Esophagus squamous epithelium (tissue), 5 donors: ENCODE measurements at places on chromosomes 1 and 21.

- no peak for DNase-seq
Measured at GRCh38 chr21:36624105-36624504, 74.8 kb upstream of the SIM2 start.

DNA sequence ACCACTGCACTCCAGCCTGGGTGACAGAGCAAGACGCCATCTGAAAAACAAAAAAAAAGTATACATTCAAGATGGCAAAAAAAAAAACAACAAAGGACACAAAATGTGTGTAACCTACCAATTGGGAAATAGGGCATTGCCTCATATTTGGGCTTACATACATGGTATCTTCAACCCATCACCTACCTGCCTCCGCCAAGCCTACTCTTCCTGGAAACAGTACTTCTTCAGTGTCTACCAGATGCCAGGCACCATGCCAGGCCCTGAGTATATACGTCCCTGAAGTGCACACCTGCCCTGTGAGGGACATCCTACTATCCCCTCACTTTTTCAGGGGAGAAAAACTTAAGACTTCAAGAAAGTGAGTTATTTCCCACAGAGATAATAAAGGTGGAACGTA lies 160.2 kb downstream of the TOMM20 start:
- no peak for DNase-seq

- DNase-seq, result no peak
Measured at GRCh38 chr1:184051485-184052193, at the start of gene TSEN15. TSS of gene TSEN15 (plus strand) at chr1:184051730. CDS start at chr1:184051756, 26 bp downstream.

GRCh38 chr21:38937844-38938243 lies 132.1 kb downstream of the ETS2 start:
- no peak for DNase-seq

DNA sequence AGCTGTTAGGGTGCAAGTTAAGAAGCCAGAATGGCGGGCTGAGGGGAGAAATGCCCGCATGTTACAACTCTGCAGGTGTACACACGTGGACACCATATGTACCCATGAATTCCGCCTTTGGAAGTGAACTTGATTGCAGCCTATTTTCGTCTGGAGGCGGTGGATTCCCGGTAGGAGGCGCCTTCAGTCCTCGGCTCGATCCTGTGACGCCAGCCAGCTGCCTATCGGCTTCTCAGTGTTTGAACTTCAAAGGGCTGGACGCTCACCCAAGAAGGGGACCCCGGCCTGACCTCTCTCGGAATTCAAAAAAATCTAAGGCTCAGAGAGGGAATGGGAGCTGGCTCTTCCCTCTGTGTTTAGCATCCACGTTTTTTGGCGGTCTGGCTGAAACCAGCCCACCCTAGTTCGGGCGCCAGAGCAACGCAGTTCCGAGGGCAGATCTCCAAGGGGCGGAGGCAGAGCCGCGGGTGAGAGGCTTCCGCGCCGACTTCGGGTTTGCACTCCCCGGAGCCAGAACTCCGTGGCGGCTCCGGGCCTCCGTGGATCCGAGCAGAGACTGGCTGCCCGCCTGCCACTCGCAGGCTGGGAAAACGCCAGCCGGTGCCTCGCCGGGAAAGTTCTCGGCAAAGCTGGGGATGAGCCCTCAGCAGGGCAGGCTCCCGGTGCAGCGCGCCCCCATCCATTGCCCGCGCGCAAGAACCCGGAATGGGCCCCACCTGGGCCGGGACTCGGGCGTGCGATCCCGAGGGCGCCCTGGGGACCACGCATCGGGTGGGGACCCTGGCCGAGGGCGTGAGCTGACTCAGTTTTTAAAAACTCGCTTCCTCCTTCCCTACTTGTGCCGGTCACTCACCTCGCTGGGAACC lies 996 bp upstream of the TMEM51 start:
- DNase-seq, result no peak

DNA sequence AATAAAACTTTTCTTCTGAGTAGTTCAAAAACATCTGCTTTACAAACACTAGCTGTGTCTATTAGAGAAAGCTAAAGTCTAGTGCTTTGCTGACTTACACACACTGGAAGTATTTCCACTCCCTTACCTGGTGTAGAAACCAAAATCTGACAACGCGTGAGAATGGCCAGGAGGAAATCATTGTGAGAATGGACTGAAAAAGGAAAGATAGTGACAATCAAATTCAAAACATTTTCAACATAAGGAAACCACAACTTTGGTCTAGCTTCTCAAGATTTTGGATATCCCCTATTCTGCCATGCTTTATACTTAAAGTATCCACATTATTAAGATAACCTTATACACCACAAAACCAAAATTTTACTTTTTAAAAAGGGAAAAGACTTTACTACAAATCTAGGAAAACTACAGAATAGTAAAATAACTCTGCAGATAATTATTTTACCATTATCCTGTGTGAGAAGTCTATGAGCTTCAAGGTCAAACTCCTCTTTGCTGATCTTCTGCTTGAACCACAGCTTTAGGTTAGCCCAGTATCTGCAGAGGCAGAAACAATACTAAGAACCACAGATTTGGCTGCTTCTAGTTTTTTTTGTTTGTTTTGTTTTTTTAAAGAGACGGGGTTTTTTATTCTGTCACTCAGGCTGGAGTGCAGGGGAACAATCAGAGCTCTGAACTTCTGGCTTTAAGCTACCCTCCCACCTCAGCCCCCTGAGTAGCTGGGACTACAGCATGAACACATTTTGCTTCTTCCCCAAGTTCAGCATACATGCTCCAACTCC lies 6.6 kb downstream of the TADA1 start:
- DNase-seq, result no peak

GRCh38 chr1:17861685-17862084 lies 106.6 kb downstream of the ACTL8 start:
- DNase-seq, result no peak

GRCh38 chr1:197314682-197315081 lies 46.6 kb downstream of the CRB1 start:
- no peak for DNase-seq

DNA sequence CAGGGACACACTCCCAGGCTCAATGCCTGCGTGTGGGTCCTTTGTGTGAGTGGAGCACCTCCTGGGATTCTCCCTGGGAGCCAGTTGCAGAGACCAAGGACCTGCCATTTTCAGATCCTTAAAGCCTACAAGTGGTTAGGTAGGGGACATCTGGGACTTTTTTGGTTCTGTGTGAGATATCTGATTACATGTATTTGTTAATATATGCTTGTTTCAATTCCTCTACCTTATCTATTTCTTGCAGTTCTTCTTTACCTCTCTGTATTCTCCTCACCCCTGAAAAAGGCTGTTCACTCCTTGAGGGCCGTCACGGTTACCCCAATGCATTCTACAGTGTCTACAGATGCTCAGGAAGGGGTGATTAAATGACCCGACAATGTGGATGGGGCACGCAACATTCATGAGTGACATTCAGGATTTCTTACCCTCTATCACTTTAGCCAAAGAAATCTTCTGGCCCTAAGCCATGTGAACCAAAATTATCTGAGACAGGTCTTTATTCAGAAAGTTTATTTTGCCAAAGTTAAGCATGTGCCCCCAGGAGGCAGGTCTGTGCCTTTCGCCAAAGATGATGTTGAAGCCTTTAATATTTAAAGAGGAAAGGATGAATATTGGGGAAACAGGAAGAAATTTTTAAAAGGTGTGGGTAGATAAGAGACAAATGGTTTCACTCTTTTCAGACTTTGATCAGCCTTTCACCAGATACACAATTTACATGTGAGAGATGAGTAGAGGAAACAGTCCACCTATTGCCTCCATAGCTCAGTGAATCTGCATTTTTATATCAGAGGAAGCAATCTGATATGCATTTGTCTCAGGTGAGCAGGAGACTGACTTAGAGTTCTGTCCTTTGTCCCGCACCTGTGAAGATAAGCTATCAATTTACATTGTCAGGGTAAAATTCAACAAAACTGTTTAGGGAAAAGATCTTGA lies 44.6 kb upstream of the MPZL1 start:
- no peak for DNase-seq

GRCh38 chr1:3678361-3679097 lies 26.2 kb downstream of the TP73 start:
- no peak for DNase-seq

DNA sequence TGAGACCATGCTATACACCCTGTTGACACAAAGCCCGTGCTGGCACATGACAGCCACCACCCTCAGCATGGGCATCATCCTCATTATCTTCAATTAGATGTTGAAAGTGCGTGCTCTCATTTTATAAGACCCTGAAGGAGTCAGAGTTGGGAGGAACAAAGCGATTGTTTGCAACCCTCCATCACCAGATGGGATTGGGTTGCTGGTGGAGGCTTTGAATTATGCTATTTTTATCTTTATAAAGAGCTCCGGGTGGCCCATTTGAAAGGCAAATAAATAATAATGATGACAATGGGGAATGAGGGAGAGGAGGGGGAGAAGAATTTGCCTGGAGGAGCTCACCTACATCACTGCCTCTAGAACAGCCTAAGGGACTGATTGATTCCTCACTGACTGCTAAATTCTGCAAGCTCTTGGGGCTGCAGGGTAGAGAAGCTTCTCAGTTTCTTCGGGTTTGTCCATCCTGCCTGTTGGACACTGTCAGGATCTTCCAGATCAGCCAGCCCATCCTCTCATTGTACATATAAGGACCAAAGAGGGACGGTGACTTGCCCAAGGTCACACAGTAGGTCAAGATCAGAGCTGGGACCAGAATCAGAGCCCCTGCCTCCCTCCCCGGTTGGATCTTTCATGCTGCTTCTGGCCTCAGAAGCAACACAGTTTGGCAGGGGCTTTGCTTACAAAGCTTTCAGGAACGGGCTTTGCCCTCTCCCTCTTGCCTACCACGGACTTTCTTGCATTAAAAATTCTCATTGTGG lies 130.9 kb upstream of the ZBTB40 start:
- DNase-seq, result no peak

- DNase-seq, result no peak
Measured at GRCh38 chr1:173411835-173412742, 65.0 kb upstream of the PRDX6 start.

DNA sequence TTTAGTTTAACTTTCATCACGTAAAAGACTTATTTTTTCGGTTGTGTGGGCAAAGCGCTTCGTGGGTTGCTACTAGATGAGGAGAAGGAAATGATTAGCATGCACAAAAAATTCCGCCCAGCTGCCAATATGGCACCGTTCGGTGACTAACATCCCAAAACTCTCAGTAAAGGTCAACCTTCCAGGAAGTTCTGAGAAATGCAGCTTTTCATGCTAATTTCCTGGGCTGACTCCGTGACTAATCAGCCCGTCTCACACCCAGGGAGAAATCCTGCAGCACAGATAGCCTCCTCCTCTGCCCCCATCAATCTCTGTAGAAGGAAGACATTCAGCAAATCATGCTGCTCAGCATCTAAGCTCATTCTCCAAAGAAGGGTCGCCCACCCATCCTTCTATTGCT lies 34.1 kb downstream of the TMCO4 start:
- DNase-seq, result no peak

DNA sequence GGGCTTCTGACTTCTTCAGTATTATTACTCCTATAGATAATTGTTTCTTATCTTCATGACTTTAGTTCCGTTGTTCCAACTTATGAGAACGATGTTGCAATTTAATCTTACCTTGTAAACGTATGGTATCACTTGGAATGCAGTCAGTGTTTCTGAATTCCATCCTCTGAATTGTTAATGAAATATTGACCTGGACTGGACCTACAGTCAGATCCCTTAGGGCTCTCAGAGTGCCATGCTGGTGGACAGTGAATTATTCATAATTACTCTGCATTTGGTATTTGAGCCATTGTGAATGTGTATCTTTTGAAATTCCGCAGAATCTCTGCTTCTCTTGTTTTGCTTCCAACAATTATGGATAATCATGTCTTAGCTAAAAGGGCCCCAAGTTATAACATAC lies 72.3 kb downstream of the PRDM2 start:
- no peak for DNase-seq

DNA sequence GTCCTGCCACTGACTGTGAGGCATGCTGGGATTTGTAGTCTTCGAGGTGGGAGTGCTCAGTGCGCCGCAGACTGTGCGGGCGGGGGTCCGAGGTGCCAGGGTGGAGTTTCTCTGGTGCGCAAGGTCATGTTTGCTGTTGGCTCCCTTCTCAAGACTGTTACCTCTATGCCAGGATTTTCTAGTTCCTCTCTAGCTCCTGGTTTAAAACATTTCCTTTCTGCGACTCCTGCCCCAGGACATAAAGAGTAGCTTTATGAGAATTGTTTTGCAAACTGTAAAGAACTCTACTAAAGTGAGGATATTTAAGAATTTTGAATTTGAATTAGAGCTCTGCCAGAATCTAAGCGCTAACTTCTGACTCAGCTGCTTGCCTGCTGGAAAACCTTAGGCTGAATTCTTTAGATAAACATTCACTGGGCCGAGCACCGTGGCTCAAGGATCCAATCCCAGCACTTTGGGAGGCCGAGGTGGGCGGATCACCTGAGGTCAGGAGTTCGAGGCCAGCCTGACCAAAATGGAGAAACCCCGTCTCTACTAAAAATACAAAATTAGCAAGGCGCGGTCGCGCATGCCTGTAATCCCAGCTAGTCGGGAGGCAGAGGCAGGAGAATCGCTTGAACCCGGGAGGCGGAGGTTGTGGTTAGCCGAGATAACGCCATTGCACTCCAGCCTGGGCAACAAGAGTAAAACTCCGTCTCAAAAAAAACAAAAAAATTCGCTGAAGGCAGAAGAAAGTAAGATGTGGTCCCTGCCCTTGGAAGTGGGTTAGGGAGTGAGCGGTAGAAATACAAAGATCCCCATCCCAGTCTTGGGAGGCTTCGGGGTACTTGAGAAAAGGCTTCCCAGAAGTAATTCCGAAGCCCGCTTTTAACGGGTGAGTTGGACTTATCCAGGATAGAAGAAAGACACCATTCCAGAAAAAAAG lies 992 bp upstream of the USP48 start:
- no peak for DNase-seq

DNA sequence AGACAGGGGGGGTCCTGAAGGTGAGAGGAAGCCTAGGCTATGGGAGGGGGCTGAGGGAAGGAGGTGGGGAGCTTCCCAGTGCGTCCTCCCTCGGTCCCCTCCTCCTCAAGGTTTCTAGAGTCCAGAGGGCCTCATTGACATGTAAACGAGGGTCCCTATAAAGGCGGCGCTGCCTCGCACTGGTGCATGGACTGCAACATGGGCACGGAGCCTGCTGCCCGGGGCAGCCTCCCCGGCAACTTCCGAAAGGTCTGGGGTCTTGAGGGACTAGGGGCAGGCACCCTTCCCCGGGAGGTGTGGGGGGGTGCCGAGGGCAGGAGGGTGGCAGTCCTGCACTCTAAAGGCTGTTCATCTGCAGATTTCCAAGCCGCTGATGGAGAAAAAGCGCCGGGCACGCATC lies at the start of gene HES3:
TSS of gene HES3 (plus strand) at position 187 of the 400 bp plus-strand sequence. CDS start at position 374, 187 bp downstream.
- DNase-seq, result no peak

DNA sequence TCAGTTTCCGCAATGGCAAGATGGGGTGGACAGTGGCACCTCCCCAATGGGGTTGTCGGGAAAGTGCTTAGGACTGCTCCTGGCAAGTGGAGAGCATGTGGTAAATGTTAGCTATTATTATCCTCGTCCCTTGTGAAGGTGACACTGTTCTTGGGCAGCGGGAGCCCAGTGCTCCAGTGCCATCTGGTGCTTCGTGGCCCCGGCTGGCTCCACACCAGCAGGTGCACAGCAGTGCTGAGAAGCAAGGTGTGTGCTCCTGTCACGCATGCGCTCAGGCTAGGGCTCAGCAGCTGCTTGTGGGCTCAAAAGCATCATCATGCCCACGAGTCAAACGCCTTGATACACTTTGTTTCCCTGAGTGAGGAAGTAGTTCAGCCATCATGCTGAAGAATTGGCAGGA lies 24.9 kb upstream of the KCNC4 start:
- DNase-seq, result no peak

GRCh38 chr1:95179205-95179986 lies 54.6 kb upstream of the RWDD3 start:
- no peak for DNase-seq

GRCh38 chr1:62088439-62088838 lies 106.2 kb upstream of the L1TD1 start:
- DNase-seq, result no peak
